HepG2 (cell line): ENCODE measurements at places on chromosomes 13 and 19.

GRCh38 chr19:7312816-7313215 is 18.6 kb upstream of the INSR start:
- DNase-seq = no peak

DNA sequence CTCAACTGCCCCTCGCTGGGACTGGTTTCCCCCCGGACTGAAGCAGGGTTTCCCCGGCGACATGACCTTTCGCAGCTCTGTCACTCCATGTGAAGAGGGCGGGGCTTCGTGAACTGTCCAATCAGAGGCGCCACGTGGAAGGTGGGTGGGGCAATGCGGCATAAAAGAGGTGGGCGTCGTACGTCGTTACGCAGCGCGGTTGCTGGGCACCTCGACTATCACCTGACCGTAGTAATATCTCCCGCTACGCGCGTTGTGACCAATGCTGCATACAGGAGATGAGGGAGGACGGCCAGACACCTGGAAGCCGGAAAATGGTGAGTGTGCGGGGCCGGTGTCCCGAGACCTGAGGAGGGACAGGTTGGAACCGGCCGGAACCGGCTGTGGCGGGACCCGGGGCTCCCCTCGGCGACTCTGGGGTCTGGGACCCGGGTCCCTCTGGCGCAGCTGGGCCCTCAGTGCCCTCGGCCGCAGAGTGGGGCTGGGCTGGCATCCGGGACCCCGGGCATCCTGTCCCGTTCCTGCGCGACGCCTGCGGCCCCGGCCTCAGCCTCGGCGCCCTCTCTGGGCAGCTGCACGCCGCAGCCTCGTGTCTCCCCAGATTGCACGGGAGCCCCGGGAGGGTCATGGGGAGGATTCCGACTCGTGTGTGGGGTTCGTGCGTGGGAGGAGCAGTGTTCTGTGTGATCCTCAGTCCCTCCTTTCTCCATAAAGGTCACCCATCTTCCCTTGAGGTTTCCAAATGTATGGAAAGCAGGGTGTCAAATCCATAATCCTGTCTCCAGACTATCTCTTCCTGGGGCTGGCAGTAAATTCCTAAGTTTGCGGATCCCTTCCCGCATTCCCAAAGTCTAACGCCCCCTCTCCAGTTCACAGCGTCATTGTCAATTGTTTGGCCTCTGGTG is 32.2 kb downstream of the ZNF136 start:
- DNase-seq = no peak

- no peak for DNase-seq
Observed at GRCh38 chr19:33089010-33089409, 8.0 kb downstream of the GPATCH1 start.

GRCh38 chr19:17530586-17530985 is 19.1 kb downstream of the PGLS start:
- peak; percentile 39 for DNase-seq

DNA sequence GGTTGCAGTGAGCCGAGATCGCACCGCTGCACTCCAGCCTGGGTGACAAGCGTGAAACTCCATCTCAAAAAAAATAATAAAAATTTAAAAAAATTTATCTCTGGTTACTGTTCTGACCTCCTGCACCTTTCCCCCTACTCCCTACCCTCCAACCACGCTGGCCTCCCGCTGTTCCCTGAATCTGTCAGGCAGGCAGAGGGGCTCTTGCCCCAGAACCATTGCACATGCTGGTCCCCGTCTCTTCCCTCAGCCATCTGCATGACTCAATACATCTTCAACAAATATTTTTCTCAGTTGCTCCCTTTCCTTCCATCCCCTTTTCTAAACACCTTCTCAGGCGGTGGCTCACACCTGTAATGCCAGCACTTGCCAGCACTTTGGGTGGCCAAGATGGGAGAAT is 1.1 kb upstream of the FAM187B start:
- DNase-seq = no peak

DNA sequence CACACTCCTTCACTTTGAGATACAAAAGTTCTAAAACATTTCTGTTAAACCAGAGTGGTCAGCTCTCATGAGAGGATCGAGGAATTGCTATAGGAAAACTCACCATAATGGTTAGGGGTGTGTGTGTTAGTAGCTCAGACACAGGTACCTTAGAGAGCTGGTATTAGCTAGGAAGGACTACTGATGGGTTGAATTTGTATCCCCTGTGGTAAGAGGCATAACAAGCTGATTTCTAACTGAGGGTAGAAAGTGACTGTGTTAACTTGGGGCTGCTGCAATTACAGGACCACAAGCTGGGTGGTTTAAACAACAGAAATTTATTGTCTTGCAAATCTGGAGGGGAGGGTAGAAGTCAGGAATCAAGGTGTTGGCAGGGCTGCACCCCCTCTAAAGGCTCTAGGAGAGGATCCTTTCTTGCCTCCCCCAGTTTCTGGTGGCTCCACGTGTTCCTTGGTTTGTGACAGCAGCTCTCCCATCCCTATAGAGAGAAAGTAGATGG is 17.4 kb downstream of the LEUTX start:
- DNase-seq = no peak

DNA sequence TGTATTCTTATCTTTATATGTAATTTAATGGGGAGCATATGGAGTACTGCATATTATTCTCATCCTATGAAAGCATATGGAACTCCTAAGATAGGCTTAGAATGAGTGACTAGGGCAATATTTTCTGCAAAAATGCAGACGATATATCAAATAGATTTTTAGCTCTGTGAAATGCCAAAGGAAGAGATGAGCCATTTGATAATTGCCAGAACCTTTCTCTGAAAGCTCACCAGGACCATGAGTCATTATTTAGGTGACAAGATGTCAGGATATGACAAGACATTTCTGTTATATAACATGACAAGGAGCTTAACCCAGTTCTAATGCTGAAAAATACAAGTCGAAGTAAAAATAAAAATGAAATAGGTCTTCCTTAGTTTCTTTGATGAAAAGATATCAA is 145.0 kb downstream of the SLITRK6 start:
- DNase-seq = no peak

- no peak for DNase-seq
Observed at GRCh38 chr19:38370299-38370698, 4.1 kb upstream of the PSMD8 start.

DNA sequence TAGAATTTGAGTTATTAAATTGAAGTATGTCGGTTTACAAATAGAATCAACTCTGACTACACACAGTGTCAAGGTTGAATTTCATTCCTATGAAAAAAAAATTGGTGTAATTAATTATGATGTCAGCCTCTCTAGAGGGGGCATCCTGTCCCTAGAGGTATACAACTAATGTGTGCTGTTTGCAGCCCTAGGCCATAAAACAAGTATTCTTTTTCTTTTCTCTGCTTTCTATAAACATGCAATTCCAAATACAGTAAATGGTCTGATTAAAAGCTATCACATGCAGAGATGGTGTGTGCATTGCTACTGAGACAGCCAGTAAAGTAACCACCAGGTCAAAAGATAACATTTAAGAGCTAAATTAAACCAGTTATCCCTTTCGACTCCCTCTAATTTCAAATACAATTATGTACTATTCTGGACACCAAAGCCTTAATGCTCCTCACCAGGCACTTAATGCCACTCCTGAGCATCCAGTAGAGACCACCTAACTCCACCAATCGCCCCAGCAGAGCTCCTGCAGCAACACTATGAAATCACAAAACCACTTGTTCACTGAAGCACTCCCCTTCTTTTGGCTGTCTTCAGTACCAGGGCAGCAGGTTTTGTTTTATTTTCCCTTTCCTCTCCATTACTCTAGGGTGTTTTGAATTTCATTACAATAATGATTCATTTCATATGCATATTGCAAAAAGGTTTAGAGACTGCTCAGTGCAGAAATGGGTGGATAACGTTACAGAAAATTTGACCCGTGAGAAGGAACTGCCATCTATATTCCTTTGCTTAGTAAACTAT is 426.9 kb downstream of the PCDH9 start:
- DNase-seq = no peak

- DNase-seq = no peak
Observed at GRCh38 chr13:73204952-73205351, 146.1 kb downstream of the KLF5 start.

- DNase-seq = no peak
Observed at GRCh38 chr13:113631341-113632095, 26.5 kb downstream of the ATP4B start.

DNA sequence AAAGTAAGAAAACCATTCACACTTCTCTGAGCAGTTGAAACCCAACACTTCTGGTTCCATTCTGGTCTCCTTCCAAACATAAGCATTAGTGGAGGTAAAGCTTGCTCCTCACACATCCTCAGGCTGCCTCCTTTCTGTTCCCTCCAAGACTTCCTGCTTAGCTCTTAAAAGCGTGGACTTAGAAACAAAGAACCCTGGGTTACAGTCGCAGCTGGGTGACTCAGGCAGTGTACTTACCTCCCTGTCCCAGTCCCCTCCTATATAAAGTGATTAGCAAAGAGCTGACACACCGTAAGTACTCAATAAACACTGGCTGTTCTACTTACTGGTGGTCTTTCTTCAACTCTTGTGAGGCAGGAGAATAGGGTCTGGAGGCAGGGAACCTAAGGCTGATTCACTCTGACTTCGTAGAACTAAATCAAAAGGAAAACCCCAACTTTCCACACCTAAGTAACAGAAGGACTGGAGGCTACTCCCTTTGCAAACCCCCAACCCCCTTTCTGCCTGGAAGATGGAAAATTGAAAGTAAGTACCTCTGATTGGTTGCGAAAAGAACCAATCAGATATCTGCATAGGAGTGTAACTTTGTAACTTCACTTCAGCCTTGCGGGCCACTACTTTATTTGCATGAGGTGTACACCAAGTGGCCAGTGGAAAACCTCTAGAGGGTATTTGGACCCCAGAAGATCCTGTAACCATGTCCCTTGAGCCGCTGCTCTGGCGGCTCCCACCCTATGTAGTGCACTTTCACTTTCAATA is 165.4 kb downstream of the SUCLA2 start:
- DNase-seq = no peak

GRCh38 chr19:57031106-57031505 is 88.7 kb upstream of the USP29 start:
- DNase-seq = no peak

DNA sequence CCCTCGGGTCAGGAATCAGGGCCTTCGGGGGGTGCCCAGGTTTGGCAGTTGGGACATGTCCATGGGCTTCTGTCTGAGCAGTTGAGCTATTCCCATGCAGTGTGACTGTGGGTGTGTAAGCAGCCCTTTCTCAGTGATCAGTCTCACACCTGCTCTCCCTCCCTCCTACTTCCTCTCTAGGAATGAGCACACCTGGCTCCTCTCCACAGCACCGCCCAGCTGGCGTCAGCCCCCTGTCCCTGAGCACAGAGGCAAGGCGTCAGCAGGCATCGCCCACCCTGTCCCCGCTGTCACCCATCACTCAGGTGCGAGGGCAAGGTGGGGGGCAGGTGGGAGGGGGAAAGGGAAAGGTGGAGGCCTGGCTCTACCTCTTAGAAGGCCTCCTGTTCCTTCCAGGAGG is 25.9 kb downstream of the COMP start:
- DNase-seq = no peak

GRCh38 chr13:40580566-40581276 is 85.7 kb downstream of the FOXO1 start:
- no peak for DNase-seq

DNA sequence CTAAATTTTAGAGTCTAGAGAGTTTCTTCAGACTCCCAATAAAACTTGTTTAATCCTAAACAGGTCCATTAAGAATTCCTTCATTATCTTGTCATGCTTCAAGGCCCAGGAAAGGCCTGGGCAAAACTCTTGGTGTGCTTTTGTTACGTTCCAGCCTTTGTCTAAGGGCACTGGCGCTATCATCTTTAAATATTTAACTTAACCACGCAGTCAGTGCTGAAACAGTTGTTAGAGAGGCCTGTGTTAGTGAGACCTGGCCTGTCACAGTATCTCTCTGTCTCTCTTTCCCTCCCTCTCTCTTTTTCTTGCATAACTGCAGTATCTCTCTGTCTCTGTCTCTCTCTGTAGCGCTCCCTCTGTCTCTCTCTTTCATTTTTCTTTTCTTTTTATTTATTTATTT is 8.2 kb upstream of the OR1M1 start:
- DNase-seq = no peak

DNA sequence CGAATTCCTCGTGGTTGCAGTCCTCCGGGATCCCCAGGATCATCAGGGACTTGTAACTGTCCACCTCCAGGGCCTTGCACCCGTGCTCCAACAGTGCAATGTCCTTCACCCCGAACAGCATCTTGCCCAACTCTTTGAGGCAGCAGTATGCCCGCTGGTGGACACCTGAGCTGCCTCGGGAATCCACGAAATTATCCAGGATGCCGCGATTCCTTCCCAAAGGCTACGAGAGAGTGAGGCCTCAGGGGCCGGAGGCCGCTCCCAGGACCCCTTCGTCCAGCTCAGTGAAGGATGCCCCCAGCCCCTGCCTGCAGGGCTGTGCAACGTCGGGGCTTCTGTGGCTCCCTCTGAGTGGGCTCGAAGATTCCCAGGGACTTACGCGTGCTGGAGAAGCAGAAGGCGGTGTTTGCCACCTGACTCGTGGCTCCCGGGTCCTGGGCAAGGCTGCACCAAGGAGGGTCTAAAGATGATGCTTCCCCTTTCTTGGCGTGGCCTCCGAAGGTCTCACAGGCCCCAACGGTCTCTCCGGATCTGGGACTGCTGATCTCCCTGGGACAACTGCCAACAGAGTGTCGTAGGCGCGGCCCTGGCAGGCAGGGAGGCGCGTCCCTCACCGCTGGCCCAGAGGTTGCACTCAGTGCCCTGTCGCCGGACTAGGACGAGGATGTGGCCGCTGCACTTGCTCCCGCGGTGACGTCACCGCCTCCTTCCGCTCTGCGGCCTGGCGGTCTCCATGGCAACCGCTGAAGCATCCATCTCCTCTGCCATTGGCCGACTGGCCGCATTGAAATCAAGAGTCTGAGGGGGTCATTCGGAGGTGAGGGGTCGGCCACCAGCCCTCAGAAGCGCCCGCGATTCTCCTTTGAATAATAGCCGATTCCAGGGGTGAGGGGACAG is at the start of gene PNMA8C:
PNMA8C (minus strand) TSS at position 698 of the 897 bp plus-strand sequence; CDS start at position 121, 577 bp downstream.
- DNase-seq = no peak

- no peak for DNase-seq
Observed at GRCh38 chr19:45123440-45123850, 30.5 kb downstream of the PPP1R37 start.

DNA sequence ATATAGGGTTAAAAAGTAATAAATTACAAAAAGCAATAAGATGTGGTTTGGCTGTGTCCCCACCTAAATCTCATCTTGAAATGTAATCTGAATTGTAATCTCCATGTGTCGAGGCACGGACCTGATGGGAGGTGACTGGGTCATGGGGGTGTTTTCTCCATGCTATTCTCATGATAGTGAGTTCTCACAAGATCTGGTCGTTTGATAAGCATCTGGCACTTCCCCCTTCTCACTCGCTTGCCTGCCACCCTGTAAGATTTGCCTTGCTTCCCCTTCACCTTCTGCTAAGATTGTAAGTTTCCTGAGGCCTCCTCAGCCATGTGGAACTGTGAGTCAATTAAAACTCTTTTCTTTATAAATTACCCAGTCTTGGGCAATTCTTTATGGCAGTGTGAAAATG is 577.4 kb downstream of the TBC1D4 start:
- DNase-seq = no peak

GRCh38 chr13:94028234-94028633 is 451.2 kb downstream of the DCT start:
- DNase-seq = no peak
